ENCODE measurements at places on chromosomes 1 and 21. TPM values are rescaled to one million over a fixed set of nuclear protein-coding genes. Genes with fewer than 3 reads are reported as not detected.

DNA sequence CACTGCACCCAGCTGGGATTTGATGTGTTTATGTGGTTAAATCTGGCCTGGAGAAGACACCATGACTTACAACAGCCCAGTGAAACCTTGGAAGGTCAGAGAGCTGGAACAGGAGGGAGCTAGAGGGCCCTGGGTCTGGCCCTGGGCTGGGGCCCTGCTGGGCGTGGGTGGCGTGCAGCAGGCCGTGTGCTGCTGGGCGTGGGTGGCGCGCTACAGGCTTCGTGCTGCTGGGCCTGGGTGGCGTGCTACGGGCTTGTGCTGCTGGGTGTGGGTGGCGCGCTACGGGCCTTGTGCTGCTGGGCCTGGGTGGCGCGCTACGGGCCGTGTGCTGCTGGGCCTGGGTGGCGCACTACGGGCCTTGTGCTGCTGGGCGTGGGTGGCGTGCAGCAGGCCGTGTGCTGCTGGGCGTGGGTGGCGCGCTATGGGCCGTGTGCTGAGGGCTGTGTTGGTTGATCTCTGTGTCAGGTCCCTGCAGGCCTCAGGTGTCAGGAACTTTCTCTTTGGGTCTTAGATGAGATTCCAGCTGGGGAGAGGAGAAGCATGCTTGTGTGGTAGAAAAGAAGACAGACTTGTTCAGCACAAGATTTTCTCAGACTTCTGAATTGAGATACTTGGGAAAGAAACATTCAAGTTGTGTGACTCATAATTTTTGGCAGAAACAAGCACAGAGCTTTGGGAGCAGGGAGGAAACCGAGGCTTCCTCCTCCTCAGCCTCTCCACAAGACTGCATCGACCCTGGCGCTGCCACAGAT, 66.0 kb downstream of the COL18A1 start:
- DNase-seq, result peak; percentile 80

Gene CA14
- total RNA-seq, result not detected

DNA sequence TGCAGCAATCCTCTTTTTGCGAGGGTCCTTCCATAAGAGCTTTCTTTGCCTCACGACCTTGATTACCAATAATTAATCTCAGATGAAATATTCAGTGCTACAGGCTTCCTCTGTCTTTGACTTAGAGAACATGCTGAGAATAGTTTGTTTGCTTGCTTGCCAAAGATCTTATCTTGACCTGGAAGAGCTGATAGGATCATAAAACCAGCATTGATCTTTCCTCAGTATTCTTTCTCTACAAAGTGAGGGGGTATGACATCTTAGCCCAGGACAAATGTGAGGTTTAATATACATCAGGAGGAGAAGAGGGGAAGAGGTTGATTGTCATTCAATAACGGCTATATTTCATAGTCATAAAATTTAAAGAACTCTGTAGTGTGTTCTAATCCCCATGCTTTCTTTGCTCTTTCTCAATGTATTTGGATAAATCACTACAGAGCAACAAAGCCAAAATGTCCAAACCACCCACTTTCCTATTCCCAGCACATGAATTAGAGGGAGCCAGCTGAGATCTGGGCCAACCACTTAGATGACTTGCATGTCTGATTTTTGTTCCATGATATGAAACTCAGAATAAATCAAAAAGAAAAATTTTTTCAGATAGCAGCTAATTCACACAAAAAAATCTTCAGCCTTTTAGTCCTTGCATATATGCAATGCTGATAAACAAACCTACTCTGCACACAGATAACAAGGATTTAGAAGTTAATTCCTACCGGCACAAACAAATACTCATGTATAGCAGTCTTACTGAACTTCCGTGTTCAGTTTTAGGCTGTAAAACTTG, 50.5 kb upstream of the IPO9 start:
- DNase-seq, result no peak

DNA sequence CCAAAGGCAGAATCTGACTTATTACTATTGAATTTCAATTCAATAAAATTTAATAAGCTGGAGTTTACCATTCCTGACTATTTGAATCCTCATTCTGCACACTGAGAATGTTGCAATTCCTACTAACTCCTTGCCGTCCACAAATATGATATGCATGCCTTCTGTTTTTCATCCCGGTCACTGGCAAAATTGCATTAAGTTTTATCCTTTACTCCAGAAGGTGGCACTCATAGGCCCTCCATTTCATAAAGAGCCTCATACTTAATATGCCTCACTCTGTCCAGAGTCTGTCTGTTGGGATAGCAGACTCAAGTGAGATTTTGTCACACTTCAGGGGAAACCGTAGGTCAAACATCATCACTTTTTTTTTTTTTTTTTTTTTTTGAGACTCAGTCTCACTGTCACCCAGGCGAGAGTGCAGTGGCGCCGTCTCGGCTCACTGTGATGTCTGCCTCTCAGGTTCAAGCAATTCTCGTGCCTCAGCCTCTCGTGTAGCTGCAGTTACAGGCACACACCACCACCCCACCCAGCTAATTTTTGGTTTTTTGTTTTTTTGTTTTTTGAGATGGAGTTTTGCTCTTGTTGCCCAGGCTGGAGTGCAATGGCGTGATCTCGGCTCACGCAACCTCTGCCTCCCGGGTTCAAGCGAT, 27.3 kb downstream of the F11R start:
- no peak for DNase-seq

Gene WNT2B
- total RNA-seq, result 0.37 TPM

DNA sequence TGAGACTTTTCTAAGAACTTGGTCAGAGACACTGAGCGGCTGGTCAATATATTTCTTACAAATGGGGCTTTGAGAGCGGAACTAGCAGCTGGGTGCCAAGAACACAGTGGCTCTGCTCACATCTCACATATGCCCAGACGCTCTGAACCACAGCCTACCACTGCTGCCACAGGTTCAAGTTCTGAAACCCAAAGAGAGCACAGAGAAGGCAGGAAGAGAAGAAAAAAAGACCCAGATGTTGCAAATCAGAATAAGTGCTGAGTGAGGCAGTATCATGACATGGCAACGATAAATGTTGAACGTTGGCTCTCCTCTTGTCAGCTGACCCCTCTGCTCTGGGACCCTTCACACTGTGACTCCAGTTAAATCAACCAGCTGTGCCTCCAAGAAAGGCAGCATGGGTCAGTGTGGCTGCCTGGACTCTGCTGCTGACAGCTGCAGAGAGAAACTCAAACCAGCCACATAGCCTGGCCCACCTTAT, 26.4 kb downstream of the HIVEP3 start:
- no peak for DNase-seq
